Glomerular endothelial cell (primary cell): ENCODE measurements at places on chromosomes 6 and 20. TPM values are rescaled to one million over a fixed set of nuclear protein-coding genes. Genes with fewer than 3 reads are reported as not detected.

The C6orf141 gene
- total RNA-seq, result 17.9 and 28.1 TPM in 2 replicates

The COL10A1 gene
- total RNA-seq, result not detected in 2 replicates

The ERVFRD-1 gene
- 2.5 TPM in 2 replicates for total RNA-seq

The KLC4 gene
- total RNA-seq, result 18.0 and 22.2 TPM in 2 replicates

The BPI gene
- not detected in 2 replicates for total RNA-seq

The OR2H2 gene
- total RNA-seq, result not detected in 2 replicates

The FAM83B gene
- 0.29 TPM in 2 replicates for total RNA-seq

The CYP39A1 gene
- 1.9 TPM in 1 of 2 replicates, not detected in the other for total RNA-seq

The CLVS2 gene
- 0.06 TPM in 1 of 2 replicates, not detected in the other for total RNA-seq

The TCF21 gene
- total RNA-seq, result 0.41 and 0.44 TPM in 2 replicates

The ATXN1 gene
- 13.1 and 23.7 TPM in 2 replicates for total RNA-seq

The RNF144B gene
- 30.3 and 33.4 TPM in 2 replicates for total RNA-seq

The OOEP gene
- not detected in 2 replicates for total RNA-seq

The FILIP1 gene
- 21.7 and 54.4 TPM in 2 replicates for total RNA-seq

The ATP6V1G2 gene
- total RNA-seq, result 0.18 and 1.2 TPM in 2 replicates

The CDKAL1 gene
- 8.8 and 11.2 TPM in 2 replicates for total RNA-seq

The ASIP gene
- total RNA-seq, result not detected in 2 replicates

The EEF1E1 gene
- 44.8 and 55.8 TPM in 2 replicates for total RNA-seq

The PSMG4 gene
- total RNA-seq, result 30.5 and 43.3 TPM in 2 replicates

The SLX4IP gene
- total RNA-seq, result 2.8 and 3.4 TPM in 2 replicates

The C20orf96 gene
- 5.7 and 9.7 TPM in 2 replicates for total RNA-seq

The TRIM10 gene
- not detected in 2 replicates for total RNA-seq

The SUMO4 gene
- total RNA-seq, result 1.4 and 1.9 TPM in 2 replicates

The PCMT1 gene
- total RNA-seq, result 94.4 and 101 TPM in 2 replicates

The FAM229B gene
- 6.2 and 29.2 TPM in 2 replicates for total RNA-seq

The CPXM1 gene
- 4.3 and 12.5 TPM in 2 replicates for total RNA-seq

The GNRH2 gene
- 0.48 TPM in 1 of 2 replicates, not detected in the other for total RNA-seq

The WFDC5 gene
- not detected in 2 replicates for total RNA-seq

The MLN gene
- not detected in 2 replicates for total RNA-seq

The TBCC gene
- total RNA-seq, result 33.2 and 36.2 TPM in 2 replicates

The DCDC2 gene
- 1.5 and 23.2 TPM in 2 replicates for total RNA-seq

The FOXS1 gene
- 0.82 and 1.6 TPM in 2 replicates for total RNA-seq

The LTB gene
- total RNA-seq, result 16.5 and 41.8 TPM in 2 replicates

The DEFB124 gene
- not detected in 2 replicates for total RNA-seq

The GTSF1L gene
- total RNA-seq, result not detected in 2 replicates

The ANGPT4 gene
- not detected in 2 replicates for total RNA-seq

The UST gene
- total RNA-seq, result 2.0 and 21.0 TPM in 2 replicates

The MCCD1 gene
- total RNA-seq, result not detected in 2 replicates

The CDH22 gene
- 0.06 TPM in 1 of 2 replicates, not detected in the other for total RNA-seq
